NCI-H2081 (cell line): ENCODE measurements at places on chromosomes 1 and 21.

- no peak for DNase-seq
Observed at GRCh38 chr1:173914366-173914871, 2.7 kb downstream of the SERPINC1 start.

GRCh38 chr1:5887971-5888361, 104.3 kb downstream of the NPHP4 start:
- no peak for DNase-seq

GRCh38 chr1:99228153-99228552, 36.1 kb upstream of the PLPPR4 start:
- no peak for DNase-seq

DNA sequence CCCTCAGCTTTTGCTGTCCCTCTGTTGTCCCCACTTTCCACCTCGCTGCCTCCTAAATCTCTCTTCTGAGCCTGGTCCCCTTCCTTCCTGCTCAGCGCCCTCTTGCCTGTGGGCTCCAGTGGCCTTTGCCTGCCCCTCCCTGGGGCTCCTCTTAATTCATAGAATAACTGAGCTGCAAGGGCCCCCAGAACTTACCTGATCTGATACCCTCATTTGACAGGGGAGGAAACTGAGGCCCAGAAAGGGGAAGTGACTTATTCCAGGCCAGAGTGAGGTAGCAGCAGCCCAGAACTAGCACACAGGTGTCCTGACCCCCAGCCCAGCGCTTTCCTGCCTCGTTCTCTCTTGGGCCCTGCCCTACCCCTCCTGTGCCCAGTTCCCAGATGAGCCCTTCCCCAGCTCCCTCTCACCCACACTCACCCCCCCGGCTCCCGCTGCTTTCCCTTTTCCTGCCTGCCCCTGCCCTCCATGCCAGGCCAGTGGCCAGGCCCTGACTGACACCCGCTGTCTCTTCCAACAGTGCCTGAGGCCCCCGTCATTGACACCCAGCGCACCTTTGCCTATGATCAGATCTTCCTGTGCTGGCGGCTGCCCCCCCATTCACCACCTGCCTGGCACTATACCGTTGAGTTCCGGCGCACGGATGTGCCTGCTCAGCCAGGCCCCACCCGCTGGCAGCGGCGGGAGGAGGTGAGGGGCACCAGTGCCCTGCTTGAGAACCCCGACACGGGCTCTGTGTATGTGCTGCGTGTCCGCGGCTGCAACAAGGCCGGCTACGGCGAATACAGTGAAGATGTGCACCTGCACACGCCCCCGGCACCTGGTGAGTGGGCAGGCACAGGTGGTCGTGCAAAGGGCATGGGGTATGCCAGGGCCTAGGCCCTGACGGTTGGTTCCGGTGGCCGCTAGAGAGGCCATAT, 5.7 kb downstream of the TRIM46 start:
- DNase-seq: no peak

DNA sequence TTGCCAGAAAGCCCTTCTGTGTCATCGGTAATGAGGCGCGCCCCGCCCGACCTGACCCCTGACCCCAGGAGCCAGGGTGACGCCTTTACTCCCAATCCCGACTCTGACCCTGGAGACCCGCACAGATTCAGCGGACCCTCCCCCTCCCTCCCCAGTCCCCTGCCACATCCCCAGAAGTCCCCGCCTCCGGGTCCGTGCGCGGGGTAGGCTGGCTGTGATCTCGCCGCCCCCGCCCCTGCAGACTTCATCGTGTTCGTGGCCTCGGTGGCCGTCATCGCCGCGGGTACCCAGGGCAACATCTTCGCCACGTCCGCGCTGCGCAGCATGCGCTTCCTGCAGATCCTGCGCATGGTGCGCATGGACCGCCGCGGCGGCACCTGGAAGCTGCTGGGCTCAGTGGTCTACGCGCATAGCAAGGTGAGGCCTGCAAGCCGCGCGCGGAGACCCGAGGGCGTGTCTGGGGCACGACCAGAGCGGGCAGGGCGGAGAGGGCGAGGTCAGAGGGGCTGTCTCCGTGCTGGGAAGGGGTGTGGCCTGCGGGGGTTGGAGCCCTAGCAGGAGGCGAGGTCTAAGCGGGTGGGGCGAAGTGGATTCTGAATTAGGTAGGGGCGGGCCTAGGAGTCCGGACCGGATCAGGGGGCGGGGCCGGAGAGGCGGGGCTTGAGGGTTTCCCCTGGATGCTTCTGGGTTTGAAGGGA, 34.8 kb downstream of the KCNQ4 start:
- no peak for DNase-seq

DNA sequence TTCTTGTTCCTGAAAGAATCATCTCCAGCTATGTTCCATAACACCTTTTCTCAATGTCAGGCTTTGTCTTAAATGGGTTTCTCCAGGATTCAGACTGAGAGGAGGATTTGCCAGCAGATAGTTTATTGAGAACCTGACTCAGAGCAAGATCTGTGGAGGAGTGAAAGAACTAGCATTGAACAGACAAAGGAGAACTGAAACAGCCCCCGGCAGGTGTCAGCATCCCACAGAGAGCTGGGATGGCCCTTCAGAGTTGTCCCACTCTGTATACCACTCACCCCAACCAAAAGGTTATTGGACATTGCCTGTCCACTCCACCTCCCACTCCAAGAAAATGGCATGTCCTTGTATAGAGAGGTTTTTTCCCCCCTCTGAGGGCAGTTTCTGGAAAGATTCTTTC, 270.7 kb downstream of the PAPPA2 start:
- no peak for DNase-seq

- peak; percentile 97 for DNase-seq
Observed at GRCh38 chr1:80054129-80054528, 1047.6 kb upstream of the ADGRL4 start.

DNA sequence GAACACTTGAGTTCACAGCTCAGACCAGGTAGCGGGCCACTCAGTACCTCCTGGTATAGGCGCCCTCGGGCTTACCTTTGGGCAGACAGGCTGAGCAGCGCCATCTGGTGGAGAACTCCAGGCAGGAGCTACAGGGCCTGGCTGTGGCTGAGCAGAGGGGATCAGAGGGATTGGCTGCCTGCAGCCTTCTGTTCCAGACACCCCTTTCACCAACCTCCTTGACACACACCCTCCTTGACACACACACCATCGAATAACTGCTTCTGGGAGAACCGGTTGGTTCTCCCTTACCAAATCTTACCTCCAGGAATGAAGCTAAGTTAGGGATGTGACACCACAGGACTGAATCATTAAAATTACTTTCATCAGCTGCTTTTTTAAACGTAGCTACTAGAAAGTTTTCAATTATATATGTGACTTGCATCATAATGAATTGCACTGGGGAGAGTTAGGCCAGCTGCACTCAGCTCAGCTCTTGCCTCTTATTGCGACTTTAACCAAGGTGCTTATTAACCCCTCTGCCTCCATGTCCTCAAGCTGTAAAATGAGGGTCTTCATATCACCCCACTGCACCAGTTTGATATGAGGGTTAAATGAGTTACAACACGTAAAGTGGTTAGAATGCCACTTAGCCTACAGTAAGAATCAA, 6.6 kb downstream of the LIN28A start:
- DNase-seq: peak; percentile 62
